ENCODE measurements at places on chromosomes 2 and 18.
A peak's percentile ranks its signal among the peaks of the same experiment; 100 is the strongest.

DNA sequence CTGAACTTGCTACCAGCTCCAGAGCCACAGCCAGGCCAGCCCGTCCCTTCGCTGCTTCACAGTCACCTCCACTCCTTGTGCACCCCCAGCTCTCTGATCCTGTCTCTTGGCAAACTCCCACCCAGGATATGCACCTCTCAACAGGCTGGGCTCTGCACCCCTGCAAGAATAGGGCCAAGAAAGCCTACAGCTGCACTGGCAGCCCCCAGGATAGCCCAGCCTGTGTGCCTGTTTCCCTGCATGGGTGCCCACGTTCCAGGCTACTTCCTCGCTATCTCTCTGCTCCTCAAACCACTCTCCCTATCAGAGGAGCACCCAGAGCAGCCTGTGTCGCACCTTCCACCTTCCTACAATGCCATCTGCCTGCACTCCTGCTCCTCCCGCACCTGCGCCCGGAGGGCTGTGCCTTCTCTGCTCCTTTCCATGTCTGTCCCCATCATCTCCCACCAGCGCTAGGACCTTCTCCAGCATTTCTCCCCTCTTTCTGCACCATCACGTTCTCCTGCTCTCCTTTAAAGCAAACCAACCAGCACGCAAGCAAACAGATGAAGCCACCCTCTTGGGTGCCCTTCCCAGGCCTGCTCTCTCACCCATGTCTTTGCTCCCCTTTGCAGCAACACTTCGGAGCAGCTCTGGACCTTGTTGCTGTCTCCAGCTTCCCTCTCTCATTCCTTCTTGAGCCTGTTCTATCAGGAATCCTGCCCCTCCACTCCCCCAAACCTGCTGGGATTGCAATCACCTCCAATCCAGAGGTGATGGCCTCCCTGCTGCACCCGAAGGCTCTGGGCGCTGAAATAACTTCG lies 313.2 kb upstream of the HS6ST1 start:
- no peak for DNase-seq

DNA sequence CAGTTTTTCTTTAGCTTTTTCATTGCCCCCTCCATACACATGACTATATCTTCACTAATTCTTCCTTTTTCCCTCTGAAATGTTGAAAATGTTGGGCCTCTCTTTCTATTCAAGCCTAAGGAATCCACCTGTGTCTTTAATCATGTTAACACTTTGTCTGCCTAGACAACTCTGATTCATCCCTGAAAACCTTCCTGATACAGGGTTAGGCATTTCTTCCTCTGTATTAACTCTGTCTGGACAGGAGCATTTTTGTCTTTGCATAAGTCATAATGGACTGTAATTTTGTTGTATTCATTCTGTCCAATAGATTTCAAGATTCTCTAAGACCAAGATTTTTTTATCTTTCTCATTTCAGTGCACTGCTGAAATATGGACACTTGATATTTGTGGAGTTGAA lies 297.3 kb downstream of the IKZF2 start:
- no peak for DNase-seq

GRCh38 chr2:196143730-196144131 lies 27.6 kb downstream of the STK17B start:
- DNase-seq, result no peak

- no peak for DNase-seq
Observed at GRCh38 chr2:222380456-222380855, 43.9 kb upstream of the SGPP2 start.

GRCh38 chr18:50507120-50507590 lies 52.7 kb upstream of the MAPK4 start:
- peak; percentile 59 for DNase-seq

GRCh38 chr2:240255811-240256703 lies 115.6 kb upstream of the OTOS start:
- no peak for DNase-seq

DNA sequence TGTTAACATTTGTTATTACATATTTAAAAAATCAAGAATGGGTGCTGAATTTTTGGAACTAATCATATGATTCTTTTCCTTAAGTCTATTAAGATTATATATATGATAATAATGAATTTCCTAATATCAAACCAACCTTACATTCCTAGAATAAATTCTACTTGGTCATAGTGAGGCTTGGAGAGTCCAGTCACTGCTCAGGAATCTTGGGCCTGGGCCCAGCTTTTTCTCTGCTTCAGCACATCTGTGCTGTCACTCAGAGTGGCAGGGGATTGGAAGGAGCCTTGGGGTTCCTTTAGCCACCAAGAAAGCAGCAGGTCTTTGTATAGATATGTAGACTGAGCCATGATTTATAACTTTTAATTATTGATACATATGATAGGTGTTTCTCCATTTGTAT lies 19.9 kb upstream of the ZAP70 start:
- DNase-seq, result no peak

DNA sequence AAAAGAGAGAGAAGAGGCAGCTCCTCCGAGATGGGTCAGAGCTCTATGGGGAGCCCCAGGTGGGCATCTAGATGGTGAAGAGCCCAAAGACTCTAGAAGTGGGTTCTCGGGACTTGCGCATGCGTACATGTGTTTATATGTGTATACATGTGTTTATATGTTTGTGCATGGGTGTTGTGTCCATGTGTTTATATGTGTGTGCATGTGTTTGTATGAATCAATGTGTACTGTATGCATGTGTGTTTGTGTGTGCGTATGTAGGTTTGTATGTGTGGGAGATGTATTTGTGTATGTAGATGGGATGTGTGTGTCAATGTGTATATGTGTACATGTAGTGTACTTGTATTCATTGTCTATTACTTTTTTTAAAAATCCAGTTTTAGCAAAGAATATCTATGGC lies 25.6 kb downstream of the DNPEP start:
- no peak for DNase-seq

- DNase-seq, result no peak
Observed at GRCh38 chr2:65367524-65367923, 64.9 kb downstream of the SPRED2 start.

- DNase-seq, result peak; percentile 87
Observed at GRCh38 chr2:97740590-97741182, 27.3 kb downstream of the ZAP70 start.

DNA sequence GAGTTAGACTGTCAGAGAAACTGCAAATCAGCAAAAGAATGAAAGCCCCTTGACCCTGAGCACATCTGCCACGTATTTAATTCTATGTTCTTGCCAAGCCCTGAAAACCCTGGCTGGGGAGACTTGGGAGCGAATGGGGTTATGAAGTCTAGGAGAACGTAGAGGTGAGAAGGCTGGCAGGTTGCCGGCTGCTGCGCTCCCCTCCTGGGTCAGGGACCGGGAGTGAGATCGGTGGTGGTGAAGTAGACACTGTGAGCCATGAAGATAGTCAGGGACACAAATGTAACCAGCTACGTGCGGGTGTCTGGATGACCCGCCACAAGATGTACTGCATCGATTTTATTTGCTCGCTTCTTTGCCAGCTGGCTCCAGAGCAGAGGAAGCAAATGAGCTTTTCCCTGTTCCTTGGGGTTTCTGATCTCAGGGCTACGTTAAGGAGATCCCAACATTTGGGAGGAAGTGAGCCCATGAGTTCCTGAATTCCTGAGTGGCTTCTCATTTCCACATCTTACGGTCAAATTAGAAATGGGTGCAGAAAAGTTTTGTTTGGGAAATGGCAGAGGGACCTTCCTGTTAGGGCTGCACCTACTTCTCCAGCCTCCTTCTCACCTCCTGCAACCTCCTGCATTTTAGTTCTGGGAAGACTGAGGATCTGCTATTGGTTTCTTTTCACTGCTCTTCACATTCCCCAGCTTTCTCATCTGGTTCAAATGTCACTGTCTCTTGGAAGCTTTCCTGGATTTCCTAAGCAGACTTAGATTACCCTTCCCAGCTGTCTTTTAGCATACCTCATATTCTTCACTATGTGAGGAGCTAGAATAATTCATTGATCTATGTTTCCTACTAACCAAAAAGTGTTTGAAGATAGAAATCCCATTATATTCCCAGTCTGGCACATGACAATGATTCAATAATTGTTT lies 360.6 kb downstream of the ZNF521 start:
- no peak for DNase-seq

GRCh38 chr2:105929516-105929915 lies 184.8 kb downstream of the NCK2 start:
- DNase-seq, result peak; percentile 17

GRCh38 chr2:157486596-157487270 lies 42.8 kb upstream of the CYTIP start:
- no peak for DNase-seq

DNA sequence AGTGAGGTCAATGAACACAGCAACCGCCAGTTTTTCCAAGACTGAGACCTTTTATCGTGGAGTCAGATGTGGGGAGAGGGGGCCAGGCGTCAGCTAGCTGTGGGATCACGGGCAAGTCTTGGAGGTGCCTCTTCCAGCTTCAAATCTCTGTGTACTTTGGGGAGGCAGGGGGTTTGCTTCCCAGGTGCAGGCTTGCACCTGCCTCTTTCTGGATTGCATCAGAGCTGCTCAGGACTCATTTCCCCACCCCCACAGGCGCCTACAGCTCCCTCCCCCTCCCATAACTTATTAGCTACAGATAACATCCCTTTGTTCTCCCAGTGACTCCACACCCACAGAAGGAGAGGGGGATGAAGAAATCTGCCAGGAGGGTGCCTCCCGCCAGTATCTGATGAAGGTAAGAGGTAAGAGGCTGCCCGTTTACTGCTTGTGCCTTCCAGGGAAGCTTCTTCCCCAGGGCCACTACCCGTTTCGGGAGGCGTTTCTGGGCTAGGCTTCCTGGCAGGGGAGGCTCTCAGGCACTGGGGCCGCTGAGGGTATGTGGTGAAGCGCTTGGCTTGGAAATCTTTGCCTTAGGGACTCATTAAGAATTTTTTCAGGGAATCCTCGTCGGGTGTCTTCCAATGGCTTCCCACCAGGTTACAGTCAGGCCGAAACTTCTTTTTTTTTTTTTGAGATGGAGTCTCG lies 18.8 kb upstream of the MRPL33 start:
- DNase-seq, result peak; percentile 84

GRCh38 chr18:79687806-79688205 lies 8.2 kb downstream of the CTDP1 start:
- no peak for DNase-seq

- no peak for DNase-seq
Observed at GRCh38 chr2:68290901-68291300, 28.8 kb downstream of the CNRIP1 start.

GRCh38 chr2:58906081-58906645 lies 665.0 kb upstream of the FANCL start:
- DNase-seq, result no peak

DNA sequence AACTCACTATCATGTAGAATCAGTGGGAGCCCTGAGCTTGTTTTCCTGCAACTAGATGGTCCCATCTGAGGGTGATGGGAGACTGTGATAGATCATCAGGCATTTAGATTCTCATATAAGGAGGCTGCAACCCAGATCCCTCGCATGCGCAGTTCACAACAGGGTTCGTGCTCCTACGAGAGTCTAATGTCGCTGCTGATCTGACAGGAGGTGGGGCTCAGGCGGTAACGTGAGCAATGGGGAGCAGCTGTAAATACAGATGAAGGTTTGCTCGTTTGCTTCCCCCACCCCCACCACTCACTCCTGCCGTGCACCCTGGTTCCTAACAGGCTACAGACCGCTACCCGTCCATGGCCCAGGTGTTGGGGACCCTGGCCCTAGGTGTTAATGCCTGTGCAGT lies 113.6 kb downstream of the RNF144A start:
- DNase-seq, result no peak

GRCh38 chr2:224927646-224928173 lies 114.6 kb downstream of the DOCK10 start:
- no peak for DNase-seq

DNA sequence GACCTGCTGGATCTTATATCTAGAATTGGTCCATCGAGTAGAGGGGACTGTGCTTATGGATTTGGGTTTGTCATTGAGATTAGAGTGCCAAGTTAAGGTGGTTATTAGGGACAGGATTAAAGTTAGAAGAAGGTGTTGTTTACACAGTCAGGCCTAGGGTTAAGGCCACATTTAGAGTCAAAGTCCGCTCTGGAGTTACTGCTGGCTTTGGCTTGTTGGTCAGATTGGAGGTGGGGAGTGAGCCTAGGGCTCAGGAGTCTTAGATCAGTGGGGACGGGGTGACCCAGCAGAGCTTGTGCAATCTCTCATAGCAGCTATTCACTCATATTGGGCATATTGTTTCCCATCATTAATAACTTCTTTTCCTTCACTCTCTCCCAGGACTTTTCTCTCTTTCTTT lies 13.5 kb upstream of the EPAS1 start:
- DNase-seq, result no peak

DNA sequence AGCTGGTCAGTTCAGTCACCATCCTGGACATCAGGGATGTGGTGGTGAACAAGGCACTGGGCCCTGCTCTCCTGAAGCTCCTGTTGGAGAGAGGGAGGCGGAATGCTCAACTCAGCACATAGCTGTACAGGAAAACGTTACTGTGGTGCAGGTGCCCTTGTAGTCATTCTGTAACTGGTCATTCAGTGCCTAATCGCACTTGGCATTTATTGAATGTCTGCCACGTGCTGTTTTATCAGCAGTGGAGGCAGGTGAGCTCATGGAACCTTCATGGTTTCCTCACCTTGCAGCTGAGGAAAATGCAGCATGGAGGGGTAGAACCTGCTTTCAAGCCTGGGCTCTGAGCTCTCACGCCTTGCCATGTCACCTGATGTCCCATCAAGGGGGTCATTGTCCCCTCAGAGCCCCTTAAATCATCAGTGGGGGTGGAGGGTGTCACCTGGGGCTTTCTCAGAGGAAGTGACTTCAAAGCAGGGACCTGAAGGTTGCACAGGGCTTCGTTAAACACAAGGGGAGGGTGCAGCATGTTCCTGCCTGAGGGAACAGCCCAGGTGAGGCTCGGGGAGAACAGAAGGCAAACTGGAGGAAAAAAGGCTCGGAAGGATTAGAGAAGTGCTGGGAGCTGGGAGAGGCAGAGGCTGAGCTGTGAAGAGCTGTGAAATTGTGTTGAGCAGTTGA lies 56.0 kb upstream of the RPL31 start:
- no peak for DNase-seq

GRCh38 chr18:11119550-11119949 lies 29.8 kb downstream of the PIEZO2 start:
- no peak for DNase-seq

- no peak for DNase-seq
Observed at GRCh38 chr2:83172841-83173240, 1286.2 kb downstream of the SUCLG1 start.

DNA sequence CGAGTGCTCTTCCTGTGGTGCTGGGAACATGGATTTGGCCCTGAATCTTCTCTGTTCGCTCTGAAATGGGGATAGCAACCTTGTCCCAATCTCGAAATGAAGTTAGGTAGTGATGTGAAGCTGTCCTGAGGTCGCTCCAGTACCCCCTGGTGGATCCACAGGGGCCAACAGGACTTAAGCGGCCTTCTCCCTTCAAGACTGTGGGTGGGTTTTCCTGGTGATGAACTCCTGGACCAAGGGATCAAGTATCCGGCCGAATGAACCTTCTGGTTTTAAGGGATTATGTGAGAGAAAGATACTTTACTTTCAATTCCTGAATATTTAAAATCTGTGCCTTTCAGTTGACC lies 156.5 kb downstream of the NAPG start:
- no peak for DNase-seq

- DNase-seq, result no peak
Observed at GRCh38 chr2:102176172-102176571, 10.7 kb upstream of the IL1RL2 start.

Measured in NCI-H345 (cell line).